ENCODE measurements at places on chromosomes 5 and 9.

GRCh38 chr5:543755-544674 lies 19.8 kb upstream of the SLC9A3 start:
- no peak overlapping the region for H3K27ac ChIP-seq
- H3K36me3 ChIP-seq: no peaks in the 10 kb centered on the region
- H3K4me3 ChIP-seq: no peak overlapping the region
- DNase-seq: no peak
- peaks cover 31% of the 10 kb centered on the region for H3K27me3 ChIP-seq
- H3K4me1 ChIP-seq: no peaks in the 10 kb centered on the region

- H3K36me3 ChIP-seq: no peaks in the 10 kb centered on the region
- no peak overlapping the region for H3K4me3 ChIP-seq
- DNase-seq: no peak
- H3K4me1 ChIP-seq: no peaks in the 10 kb centered on the region
Observed at GRCh38 chr9:80679916-80680315, 1009.4 kb downstream of the TLE1 start.

DNA sequence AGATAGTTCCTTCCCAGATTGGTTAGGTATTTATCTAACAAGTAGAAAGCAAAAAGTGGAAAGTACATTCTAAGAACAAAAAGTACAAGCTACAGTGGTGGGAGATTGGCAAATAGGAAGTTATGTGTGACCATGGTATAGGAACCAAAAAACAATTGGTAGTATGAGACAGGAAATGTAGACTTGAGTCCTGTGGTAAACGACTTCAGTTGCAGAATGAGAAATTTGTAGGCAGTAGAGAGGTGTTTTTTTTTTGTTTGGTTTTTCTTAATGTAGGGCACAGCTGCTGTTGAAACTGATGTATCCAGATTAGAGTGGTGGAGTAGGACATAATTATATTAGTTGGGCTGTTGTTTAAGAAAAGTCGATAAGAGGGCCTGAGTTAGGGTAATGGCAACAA lies 72.0 kb downstream of the CCNH start:
- H3K4me3 ChIP-seq: no peak overlapping the region
- H3K4me1 ChIP-seq: no peaks in the 10 kb centered on the region
- H3K36me3 ChIP-seq: peaks cover 34% of the 10 kb centered on the region
- H3K27me3 ChIP-seq: no peaks in the 10 kb centered on the region
- H3K27ac ChIP-seq: no peak overlapping the region
- no peak for DNase-seq

- H3K27me3 ChIP-seq: no peaks in the 10 kb centered on the region
- no peak overlapping the region for H3K4me3 ChIP-seq
- H3K27ac ChIP-seq: no peak overlapping the region
Observed at GRCh38 chr5:53436480-53437191, 43.8 kb upstream of the FST start.

DNA sequence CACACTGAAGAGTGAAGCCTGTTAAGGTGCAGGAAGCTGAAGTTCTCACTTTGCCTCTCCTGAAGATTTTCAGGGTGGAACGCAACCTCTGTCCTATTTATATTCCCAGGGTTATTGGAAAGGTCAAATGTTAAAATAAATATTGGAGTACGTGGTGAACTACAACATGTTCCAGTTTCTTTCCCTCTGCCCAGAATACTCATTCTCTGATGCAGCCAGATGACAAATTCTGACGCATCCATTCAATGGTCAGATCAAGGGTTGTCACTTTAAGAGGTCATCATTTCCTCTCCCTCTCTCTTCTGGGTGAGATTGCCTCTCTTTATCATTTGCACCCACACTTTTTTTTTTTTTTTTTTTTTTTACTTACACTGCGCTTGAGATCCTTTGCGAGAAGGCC lies 277.1 kb downstream of the BRINP1 start:
- DNase-seq: no peak
- H3K4me3 ChIP-seq: no peak overlapping the region
- H3K27me3 ChIP-seq: no peaks in the 10 kb centered on the region
- H3K36me3 ChIP-seq: no peaks in the 10 kb centered on the region

DNA sequence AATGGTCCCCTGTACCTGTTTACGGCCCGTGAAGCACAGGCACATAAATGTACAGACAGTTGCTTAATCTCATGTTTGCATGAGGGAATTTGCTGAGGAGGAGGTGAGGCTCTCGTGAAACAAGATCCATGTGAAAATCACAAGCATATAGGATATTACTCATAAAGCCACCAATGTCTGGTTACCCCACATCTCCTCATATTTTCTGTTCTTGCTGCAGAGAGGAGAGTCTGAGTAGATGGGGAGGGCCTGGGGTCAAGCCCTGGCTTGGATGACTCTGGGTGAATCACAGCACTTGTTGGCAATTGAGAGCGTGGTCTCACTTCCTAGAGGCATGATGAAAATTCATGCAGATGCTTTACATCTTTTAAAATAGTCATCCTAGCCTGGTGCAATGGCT lies 975 bp downstream of the AGXT2 start:
- no peak overlapping the region for H3K4me3 ChIP-seq
- H3K27ac ChIP-seq: peak overlapping the region; percentile 11
- peak; percentile 94 for DNase-seq
- H3K36me3 ChIP-seq: no peaks in the 10 kb centered on the region
- H3K27me3 ChIP-seq: peaks cover 43% of the 10 kb centered on the region

Measured in PC-3 (cell line).